ENCODE measurements at places on chromosomes 7 and 10. TPM values are rescaled to one million over a fixed set of nuclear protein-coding genes. Genes with fewer than 3 reads are reported as not detected.

DNA sequence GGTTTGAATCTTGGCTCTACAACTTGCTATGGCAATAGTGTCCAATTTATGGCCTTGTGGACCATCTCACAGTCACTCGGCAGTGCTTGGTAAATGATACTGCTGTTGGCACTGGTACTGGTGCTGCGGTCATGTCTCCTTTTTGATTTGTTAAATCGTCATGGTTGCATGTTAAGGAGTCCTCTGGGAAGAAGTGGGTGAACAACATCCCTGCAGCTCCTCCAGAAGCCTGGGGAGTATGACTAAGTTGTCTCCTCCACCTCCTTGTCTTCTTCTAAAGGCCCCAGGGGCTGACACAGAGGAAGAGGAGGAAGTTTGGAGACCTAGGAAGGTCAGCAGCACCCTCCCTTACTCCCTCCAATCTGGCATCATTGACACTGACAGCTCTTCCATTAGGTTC, 8.5 kb downstream of the ITPRIP start:
- DNase-seq = no peak

- DNase-seq = no peak
Observed at GRCh38 chr10:71143170-71143569, 69.2 kb upstream of the UNC5B start.

The C7orf33 gene
- total RNA-seq = not detected

- no peak for DNase-seq
Observed at GRCh38 chr7:2707481-2707880, 19.5 kb downstream of the AMZ1 start.

DNA sequence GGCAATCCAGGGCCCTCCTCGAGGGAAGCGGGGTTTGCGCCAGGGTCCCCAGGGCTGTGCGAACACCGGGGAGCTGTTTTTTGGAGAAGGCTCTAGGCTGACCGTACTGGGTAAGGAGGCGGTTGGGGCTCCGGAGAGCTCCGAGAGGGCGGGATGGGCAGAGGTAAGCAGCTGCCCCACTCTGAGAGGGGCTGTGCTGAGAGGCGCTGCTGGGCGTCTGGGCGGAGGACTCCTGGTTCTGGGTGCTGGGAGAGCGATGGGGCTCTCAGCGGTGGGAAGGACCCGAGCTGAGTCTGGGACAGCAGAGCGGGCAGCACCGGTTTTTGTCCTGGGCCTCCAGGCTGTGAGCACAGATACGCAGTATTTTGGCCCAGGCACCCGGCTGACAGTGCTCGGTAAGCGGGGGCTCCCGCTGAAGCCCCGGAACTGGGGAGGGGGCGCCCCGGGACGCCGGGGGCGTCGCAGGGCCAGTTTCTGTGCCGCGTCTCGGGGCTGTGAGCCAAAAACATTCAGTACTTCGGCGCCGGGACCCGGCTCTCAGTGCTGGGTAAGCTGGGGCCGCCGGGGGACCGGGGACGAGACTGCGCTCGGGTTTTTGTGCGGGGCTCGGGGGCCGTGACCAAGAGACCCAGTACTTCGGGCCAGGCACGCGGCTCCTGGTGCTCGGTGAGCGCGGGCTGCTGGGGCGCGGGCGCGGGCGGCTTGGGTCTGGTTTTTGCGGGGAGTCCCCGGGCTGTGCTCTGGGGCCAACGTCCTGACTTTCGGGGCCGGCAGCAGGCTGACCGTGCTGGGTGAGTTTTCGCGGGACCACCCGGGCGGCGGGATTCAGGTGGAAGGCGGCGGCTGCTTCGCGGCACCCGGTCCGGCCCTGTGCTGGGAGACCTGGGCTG, 26.0 kb downstream of the PRSS2 start:
- DNase-seq = no peak

DNA sequence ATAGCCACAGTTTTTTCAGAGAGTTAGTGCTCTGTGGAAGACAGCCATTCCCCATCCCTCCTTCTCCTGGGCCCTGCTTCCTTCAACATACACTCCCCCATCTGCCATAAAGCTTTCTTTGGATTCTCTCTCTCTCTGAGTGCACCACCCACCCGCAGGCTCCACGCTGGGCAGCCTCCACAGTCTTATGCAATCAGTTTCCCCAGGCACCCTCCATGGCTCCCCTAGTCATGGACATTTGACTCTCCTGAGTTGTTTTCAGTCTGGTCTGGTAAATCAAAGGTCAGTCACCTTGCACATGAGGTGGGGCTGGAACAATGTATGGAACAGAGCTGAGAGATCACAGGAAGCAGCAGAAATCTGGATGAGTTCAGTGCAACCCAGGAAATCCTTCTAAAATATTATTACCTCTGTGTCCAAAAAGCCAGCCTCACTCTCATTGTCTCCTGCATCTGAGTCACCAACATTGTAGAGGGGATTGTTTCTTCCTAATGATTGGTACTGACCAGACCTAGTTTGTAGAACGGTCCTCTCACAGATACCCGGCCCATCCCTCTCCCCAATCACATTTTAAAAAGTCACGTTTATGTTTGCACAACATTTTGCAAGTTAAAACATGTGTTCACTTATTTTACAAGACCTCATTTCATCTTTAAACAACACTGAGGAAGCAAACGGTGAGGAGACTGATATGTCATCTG, 70.1 kb downstream of the CYCS start:
- DNase-seq = no peak

- DNase-seq = no peak
Observed at GRCh38 chr7:16753102-16753931, at the start of gene TSPAN13. Gene TSPAN13, plus strand, starts transcription at chr7:16753755. Its CDS starts 213 bp downstream, at chr7:16753968.

DNA sequence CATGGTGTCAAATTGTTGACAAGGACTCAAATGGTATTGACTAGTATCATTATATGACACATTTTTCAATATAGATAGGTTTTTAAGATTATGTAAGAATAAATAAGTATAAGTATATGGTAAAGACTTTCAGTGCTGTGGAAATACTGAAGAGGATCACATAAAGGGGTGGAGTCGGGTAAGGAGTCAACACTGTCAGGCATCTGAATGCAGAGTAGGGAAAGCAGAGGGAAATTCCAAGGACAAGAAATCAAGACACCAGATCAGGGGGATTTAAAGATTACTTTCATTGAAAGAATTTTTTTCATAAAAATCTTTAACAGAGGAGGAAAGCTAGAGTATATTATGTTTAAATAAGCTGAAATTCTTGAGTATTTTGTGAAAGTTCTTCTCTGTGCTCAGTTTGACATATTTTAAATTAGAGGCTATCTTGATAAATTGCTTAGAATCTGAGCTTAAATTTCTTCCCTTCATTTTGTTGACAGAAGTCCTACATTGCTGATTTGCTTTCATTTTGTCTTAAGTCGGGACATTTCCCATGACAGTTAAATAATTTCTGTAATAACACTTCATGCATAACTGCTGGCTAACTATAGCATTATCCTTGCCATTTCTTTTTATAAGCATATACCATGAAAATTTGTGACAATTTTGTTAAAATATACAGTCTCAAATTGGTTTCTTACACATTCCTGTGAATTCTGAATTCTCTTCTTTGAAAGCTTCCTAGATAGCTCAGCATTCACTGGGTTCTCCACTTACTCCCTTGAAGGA, 244.3 kb downstream of the PRKG1 start:
- no peak for DNase-seq

The COX19 gene
- total RNA-seq = 5.4 TPM

GRCh38 chr7:100208911-100209408, 10.8 kb upstream of the PVRIG start:
- DNase-seq = no peak

The CYP2C19 gene
- not detected for total RNA-seq

DNA sequence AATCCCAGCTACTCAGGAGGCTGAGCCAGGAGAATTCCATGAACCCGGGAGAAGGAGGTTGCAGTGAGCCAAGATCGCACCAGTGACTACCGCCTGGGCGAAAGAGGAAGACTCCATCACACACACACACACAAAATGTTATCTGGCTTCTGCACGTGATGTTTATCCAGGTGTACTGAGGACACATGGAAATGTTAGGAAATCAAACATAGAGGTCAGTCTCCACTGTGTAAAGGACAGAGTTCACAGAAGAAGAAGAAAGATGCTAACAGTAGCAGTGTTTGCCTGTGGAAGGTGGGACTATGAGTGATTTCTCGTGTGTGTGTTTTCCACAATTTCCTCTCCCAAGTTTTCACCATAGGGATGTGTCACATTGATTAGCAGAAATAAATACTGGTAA, 256.9 kb downstream of the ELMO1 start:
- no peak for DNase-seq

- no peak for DNase-seq
Observed at GRCh38 chr7:129889133-129889844, 63.5 kb downstream of the UBE2H start.

GRCh38 chr10:110835841-110836240, 35.9 kb upstream of the PDCD4 start:
- DNase-seq = no peak

The GIMAP6 gene
- not detected for total RNA-seq

The LIPN gene
- not detected for total RNA-seq

The POLR2J2 gene
- not detected for total RNA-seq

The MMD2 gene
- not detected for total RNA-seq

GRCh38 chr10:53153831-53154230, 381.2 kb upstream of the MBL2 start:
- DNase-seq = no peak

DNA sequence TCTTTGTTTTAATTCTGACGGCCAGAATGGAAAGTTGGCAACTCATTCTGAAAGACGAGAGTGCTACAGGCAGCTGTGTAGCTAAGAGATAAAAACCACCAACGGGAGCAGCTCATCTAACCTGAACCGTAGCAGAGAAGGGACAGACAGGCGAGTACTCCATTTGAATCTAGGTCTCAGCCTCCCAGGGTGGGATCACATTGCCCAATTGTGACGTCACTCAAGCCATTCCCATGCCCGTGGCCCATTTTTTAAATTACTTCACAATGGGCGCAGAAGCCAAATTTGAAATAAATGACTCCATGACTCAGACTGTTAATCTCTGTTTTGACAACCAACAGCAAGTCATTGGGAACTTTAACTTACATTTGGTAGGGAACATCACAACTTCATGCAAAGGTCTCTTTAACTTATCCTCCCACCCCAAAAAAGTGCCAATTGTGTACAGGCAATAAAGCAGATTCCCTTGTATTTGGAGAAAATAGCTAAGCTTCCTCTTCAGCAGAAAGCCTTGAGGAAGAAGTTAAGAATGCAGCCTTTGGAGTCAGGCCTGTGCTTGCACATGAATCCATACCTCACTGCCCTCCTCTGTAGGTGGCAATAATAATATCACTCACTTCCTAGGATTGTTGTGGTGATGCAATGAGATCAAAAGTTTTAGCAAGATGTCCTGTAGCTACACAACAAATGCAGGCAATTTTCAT, 93.2 kb upstream of the KIF5B start:
- peak; percentile 69 for DNase-seq

The PARG gene
- total RNA-seq = 20.4 TPM

DNA sequence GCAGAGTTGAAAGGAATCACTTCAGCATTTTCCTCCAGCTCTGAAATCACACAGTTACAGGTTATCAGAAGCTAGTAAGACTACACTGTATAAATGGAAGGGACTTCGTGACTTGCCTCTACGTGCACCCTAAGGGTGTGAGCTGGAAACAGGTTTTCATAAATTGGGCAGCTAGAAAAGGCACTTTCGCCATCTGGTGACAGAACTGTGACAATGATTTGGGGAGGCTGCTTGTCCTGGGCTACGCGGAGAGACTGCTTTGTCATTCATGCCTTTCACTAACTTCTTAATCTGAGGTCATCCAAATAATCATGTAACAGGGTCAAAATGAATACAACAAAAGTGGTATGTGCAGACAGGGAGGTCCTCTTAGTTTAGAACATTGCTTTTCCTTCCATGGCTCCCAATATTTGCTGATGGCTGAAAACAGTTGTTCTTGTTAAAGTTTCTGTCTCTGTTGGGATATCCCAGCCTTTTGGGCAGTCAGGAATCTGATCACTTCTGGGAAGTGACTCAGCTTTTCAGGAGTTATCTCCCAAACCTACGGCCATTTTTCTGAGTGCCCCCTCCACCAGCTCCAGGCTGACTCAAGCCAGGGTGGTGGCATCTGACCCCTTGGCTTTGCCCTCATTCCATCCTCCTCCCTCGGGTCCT, 17.8 kb downstream of the VWC2 start:
- DNase-seq = no peak

The PCGF5 gene
- 27.4 TPM for total RNA-seq

The PYROXD2 gene
- total RNA-seq = 3.7 TPM

DNA sequence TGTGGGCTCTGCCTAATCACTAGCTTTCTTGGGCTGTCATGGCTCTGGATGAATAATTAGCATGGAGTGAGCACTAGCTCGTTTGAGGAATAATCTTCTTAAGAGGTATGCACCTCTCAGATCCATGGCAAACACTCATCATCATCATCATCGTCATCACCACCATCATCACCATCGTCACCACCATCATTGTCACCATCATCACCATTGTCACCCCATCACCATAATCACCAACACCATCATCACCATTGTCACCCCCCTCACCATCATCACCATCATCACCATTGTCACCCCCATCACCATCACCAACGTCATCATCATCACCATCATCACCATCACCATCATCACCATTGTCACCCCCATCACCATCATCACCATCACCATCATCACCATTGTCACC, 60.8 kb upstream of the NMT2 start:
- no peak for DNase-seq

DNA sequence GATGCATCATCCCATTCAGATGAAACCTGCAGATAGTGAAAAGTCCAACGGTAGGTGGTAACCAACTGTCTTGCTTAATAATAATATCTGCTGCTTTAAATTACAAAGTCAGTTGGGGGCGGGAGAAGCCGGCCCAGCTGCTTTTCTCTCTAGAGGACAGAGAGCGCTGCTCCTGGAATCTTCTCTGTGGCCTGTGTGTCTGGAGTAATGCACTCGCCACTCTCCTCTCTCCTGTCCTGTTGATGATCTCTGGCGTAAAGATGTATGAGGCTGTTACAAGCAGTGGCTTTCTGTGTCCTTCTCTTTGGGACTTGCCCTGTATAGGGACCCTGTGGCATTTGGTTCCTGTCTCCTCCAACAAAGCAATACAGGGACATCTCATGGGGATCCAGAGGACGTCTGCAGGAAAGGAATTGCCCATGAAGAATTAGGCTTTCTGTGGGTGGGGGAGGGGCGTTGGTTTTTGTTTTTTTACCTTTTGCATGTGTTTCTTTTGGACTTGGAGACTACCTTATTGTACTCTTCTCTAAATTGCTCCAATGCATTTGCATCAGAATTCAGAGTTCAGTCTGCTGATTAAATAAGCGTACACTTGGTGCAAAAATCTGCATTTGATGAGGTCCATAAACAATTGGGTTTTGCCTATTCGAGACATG, 231.6 kb downstream of the CELF2 start:
- DNase-seq = no peak

DNA sequence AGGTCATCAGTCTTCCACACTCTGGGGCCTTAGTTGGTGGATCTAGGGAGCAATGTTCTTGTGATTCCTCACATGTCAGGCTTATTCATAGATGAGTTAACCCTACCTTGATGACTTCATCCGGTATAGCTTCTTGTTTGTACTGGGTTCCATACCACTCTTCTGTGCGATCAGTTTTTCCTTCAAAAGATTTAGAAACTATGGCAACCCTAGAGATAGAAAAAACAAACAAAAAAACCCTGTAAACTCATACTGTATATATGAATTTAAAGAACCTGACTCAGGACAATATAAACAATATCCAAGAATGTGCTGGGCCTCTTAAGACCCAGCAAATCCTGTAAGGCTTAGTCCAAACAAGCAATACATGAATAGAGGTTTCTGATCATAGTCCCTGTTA, 83.5 kb downstream of the IDE start:
- no peak for DNase-seq

The ELAPOR2 gene
- 1.9 TPM for total RNA-seq

- no peak for DNase-seq
Observed at GRCh38 chr10:110762849-110763211, 108.9 kb upstream of the PDCD4 start.

Data from epithelial cell of proximal tubule (primary cell).